ENCODE measurements at places on chromosomes 11 and 22.

DNA sequence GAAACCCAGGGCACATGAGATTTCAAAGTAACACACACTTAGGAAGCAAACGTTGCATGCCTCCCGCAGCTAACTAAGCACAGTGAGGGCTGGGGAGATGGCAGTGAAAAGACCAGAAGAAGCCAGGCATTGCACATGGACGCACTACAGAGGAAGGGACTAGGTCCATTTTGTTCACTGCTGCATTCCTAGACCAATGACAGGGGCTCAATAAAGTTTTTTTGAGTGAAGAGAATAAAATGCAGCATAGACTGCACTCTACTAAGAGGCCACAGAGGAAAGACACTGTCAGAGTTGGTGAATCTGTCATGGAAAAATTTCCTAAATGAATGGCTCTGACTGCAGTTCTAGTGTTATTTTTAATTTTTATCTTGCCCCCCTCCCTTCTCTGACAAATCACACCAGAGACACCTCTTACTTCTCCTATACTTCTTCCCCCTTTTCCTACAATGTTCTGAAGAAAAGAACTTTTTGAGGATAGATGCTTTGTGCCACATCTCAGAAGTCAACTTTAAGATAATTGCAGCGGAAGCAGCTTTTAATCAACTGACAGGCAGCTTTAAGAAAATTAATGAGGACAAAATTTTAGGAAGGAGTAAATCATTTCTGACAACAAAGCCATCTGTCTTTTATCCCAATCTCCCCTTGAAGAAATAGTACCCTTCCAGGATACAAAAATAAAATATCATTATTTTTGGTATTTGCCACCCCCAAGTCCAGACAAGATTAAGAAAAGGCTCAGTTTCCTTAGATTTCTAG lies 34.8 kb upstream of the CHRM4 start:
- no peak for DNase-seq
- H3K4me1 ChIP-seq, result no peaks in the 10 kb centered on the region
- H3K27ac ChIP-seq, result no peak overlapping the region
- no peak overlapping the region for H3K4me3 ChIP-seq
- no peaks in the 10 kb centered on the region for H3K27me3 ChIP-seq

GRCh38 chr22:49507607-49508292 lies 319.9 kb downstream of the BRD1 start:
- no peaks in the 10 kb centered on the region for H3K36me3 ChIP-seq
- no peak overlapping the region for H3K4me3 ChIP-seq
- no peaks in the 10 kb centered on the region for H3K4me1 ChIP-seq
- DNase-seq, result peak; percentile 41
- no peak overlapping the region for H3K27ac ChIP-seq
- H3K27me3 ChIP-seq, result peaks cover 5% of the 10 kb centered on the region

DNA sequence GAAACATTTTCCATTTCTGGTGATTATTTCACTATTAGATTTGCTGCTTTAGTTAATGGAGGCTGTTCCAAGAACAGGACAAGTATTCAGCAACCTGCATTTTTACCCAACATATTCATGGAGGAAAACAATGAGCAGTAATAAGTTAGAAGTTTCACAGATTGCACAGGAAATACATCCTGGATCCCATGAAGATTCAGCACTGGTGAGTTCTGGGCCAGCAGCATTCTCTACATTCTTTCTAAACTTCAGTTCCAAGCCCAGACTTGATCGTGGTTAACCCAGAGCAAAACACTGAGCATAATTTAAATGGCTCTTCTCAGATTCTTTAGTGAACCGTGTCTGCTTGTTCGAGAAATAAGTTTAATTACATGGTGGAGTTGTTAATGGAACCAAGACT lies 3.8 kb downstream of the FJX1 start:
- no peaks in the 10 kb centered on the region for H3K36me3 ChIP-seq
- DNase-seq, result no peak
- H3K27ac ChIP-seq, result peak overlapping the region; percentile 66
- peaks cover 6% of the 10 kb centered on the region for H3K4me1 ChIP-seq
- H3K4me3 ChIP-seq, result no peak overlapping the region

DNA sequence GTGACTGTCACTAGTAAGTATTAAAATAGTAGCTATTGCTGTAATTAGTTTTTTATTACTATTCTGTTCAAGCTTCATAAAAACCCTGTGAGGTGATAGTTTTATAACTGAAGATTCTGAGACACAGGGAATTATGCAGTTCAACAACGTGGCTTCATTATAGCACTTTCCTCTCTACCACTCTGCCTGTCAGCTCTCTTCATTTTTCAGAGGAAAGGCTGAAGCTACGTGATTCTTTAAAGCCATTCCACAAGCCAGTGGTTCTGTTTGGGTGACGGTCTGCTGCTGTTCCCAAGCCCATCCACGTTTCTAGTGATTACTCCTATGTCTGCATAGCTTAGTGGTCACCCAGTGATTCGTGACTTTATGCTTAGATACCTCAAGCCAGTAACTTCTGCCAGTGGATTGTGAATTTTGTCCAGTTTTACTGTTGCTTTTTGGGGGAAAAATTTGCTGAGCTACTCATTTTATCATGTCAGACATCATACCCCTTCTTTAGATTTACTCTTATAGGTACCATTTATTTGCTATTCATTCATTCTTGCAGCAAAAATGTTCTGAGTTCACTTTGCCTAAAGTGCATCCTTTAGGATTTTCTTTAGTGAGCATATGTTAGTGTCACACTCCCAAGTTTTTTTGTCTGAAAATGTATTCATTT lies 59.8 kb downstream of the UVRAG start:
- DNase-seq, result no peak
- H3K27ac ChIP-seq, result no peak overlapping the region
- no peak overlapping the region for H3K4me3 ChIP-seq
- no peaks in the 10 kb centered on the region for H3K27me3 ChIP-seq
- H3K4me1 ChIP-seq, result no peaks in the 10 kb centered on the region

GRCh38 chr11:26578998-26579661 lies 7.1 kb upstream of the MUC15 start:
- H3K36me3 ChIP-seq, result no peaks in the 10 kb centered on the region
- H3K4me1 ChIP-seq, result no peaks in the 10 kb centered on the region
- peak overlapping the region; percentile 62 for H3K27ac ChIP-seq
- H3K27me3 ChIP-seq, result no peaks in the 10 kb centered on the region

- H3K4me1 ChIP-seq, result no peaks in the 10 kb centered on the region
- peaks cover 6% of the 10 kb centered on the region for H3K36me3 ChIP-seq
- DNase-seq, result no peak
- H3K27ac ChIP-seq, result no peak overlapping the region
- no peaks in the 10 kb centered on the region for H3K27me3 ChIP-seq
Measured at GRCh38 chr11:70328556-70328955, 58.1 kb downstream of the PPFIA1 start.

- H3K4me1 ChIP-seq, result no peaks in the 10 kb centered on the region
- H3K27me3 ChIP-seq, result no peaks in the 10 kb centered on the region
- no peak overlapping the region for H3K4me3 ChIP-seq
- DNase-seq, result no peak
- H3K27ac ChIP-seq, result no peak overlapping the region
Measured at GRCh38 chr11:31199378-31199777, 170.2 kb downstream of the DCDC1 start.

Measured in breast epithelium (tissue), 4 donors.